ENCODE measurements at places on chromosomes 2 and 18.

DNA sequence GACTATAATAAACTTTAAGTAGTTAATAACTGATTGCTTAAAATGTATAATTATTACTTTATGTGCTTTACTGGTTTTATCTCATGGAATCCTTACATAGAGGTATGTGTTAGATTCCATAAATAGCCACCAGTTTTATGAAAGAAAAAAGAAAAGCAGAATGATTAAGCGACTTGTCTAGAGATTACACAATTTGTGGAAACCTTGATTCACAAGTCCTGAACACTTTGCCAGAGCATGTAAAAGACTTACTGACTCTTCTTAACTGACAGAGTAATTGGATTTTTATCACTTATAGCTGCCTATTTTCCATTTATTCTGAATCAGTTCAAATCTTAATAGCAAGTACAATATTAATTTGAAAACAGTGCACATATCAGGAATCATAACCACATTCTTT is 448.7 kb upstream of the NETO1 start:
- DNase-seq, result no peak

GRCh38 chr2:241156971-241157441 is 6.7 kb downstream of the PPP1R7 start:
- no peak for DNase-seq

- DNase-seq, result no peak
These were observed 251.3 kb downstream of the PLCL1 start for GRCh38 chr2:198055716-198056115.

DNA sequence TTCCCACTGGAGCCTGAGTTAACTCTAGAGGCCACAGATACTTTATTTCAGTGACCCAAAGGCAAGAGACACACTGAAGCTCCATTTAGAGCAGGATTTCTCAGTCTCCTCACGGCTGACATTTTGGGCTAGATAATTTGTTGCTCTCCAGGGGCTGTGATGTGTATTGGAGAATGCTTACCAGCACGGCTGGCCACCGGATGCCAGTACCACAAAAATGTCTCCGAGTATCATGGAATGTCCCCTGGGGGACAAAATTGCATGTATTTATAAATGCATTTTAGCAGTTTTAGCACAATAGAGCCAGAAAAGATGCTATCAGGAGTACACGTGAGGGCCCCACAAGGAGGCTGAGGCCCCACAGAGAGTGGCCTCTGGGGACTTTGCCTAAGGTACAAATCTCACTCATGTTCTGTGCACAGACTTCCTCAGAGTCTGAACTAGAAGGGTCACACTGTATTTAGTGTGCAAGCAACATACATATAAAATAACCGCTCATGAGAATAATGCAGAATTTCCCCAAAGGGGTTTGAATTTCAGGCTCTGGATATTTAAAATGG is 20.5 kb upstream of the DCC start:
- DNase-seq, result no peak

DNA sequence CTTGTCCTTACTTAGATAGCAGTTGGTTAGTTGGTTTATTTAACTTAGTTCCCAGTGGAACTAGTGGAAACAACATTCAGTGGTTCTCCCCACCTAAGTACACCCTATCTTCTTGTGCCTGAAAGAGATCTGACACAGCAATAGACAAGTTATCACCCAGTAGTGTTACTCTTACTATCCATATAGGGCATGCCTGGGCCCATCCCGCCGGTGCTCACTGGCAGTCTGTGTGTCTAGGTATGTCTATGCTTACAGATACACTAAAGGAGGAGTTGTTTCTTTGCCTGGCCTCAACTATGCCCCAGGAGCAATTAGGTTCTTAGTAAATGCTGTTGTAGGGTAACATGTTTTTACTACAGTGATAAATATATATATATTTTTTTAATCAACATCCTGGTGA is 12.0 kb upstream of the NRP2 start:
- no peak for DNase-seq

DNA sequence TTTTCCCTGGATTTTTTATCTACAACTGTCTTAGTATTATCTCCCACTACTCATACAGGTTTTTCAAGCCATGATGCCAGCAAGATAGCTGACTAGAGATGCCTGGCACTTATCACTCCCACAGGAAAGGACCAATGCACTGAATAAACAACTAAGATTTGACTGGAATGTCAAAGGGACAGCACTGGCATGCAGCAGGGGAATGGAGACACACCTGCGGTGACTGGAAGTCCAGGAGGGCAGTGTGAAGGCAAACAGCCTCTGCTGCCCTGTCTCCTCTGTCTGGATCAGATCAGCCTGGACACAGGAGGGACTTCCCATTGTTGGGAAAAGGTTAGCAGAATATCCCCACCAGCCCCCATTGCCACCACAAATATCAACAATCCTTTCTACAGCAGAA is 85.1 kb downstream of the TMEM237 start:
- no peak for DNase-seq

DNA sequence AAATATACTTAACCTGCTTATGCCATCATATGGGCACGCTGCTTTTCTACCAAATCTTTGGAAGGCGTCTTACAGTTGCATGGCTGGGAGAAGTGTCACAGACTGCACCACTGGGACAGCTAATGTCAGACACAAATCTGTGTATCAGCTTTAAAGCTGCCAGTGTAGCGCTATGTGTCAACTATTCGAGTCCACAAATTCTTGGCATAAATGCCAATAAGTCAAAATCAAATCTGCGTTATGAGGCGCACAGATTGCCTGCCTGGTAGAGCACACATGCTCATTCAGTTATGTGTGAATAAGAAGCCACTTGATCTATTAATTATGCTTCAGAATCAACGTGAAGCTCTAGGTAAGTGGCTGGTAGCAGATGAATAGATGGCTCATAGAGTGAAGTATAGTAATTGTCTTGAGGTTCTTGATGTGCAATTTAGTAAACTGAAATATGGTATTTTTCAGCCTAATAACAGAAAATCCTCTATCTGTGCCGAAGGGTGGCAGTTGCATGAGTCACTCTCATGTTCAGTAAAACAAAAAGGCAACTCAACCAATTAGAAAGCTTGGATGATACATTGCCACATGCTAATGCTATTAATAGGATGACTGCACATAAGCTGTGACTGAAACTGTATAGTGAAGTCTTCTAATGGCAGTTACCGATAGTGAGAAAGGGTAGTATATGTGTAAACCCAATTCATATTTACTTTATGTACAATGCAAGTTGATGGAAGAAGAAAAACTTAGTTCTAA is 52.0 kb downstream of the DCC start:
- no peak for DNase-seq

- DNase-seq, result no peak
These were observed 90.8 kb downstream of the FAM124B start for GRCh38 chr2:224310943-224311625.

DNA sequence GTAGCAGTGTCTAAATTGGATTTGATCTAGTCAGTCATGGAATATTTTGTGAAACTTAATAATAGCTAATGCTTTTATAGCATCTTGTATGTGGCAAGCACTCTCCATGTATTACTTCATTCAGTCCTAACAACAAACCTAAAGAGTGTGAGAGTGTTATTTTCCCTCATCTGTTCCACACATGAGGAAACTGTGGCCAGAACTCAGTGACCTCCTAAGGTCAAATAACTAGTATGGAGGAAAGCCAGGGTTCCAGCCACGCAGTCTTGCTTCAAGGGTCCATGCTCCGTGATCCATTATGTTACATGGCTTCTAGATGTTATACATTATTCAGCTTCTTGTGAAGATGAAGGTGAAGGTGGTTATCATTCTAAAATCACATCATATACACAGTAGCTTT is 45.5 kb downstream of the TWSG1 start:
- DNase-seq, result no peak

GRCh38 chr2:99471654-99472599 is 17.9 kb downstream of the REV1 start:
- no peak for DNase-seq

GRCh38 chr2:118134650-118135049 is 46.4 kb downstream of the INSIG2 start:
- DNase-seq, result no peak

DNA sequence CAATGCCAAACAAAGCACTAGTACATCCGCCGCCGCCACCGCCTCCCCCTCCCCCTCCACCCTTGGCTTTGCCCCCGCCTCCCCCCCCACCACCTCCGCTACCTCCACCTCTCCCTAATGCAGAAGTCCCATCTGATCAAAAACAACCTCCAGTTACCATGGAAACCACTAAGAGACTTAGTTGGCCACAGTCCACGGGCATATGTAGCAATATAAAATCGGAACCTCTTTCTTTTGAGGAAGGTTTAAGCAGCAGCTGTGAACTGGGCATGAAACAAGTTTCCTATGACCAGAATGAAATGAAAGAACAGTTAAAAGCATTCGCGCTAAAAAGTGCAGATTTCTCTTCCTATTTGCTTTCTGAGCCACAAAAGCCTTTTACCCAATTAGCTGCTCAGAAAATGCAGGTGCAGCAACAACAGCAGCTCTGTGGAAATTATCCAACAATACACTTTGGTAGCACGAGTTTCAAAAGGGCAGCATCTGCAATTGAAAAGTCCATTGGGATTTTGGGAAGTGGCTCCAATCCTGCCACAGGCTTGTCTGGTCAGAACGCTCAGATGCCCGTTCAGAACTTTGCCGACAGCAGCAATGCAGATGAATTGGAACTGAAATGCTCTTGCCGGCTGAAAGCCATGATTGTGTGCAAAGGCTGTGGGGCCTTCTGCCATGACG is 168.0 kb downstream of the ASXL3 start:
- DNase-seq, result no peak

DNA sequence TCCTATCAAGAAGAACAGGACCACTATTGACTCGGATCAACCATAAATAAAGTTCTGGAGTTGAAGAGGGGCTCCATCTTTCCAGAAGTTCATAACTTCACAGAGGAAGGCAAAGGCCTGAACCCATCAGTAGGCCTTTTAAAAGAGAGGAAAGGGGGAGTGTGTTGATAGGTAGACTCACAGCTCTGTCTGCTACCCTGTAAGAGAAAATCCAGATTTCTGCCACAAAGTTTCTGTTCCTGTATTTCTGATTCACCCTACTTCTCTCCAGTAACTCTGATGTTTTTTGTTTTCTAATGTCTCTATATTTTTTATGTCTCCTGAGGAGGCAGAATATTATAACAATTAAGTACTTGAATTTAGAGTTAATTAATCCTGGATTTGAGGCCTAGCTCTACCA is 564.0 kb downstream of the TNS1 start:
- DNase-seq, result no peak

DNA sequence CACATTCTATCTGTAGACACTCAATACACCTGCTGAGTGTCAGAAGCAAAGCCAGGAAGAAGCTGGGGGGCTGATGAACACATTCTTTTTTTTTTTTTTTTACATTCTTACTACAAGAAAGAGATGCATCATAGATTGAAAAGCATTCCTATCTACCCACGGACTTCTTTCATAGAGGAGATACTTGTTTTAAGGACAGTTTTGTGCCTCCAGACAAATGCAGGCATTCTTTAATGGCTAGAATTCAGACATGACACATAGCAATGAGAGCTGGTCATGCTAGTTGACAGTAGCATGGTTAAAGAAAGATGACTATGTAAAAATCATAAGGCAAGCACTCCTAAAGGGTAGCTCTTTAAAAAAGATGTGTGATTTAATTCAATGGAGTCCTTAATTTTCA is 110.2 kb downstream of the EPHA4 start:
- no peak for DNase-seq

- no peak for DNase-seq
These were observed 52.9 kb downstream of the SATB2 start for GRCh38 chr2:199404841-199405240.

GRCh38 chr2:120235681-120236080 is 12.5 kb upstream of the TMEM185B start:
- no peak for DNase-seq

DNA sequence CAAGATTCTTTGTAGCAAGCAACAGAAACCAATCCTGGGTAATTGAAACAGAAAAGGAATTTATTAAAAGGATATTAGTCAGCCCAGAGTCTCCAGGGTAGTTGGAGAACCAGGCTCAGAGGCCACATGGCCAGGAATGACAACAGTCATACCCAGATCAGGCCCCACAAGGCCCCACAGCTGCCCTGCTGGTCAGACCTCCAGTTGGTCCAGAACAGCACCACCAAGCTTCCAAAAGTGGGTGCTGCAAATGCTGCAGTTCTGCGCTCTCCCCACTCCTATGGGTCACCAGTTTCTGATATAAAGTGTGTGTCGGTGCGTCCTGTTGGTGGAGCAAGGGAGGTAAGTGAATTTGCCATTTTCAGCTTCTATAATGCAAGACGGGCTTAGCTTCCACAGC is 29.9 kb downstream of the KLHL29 start:
- no peak for DNase-seq

DNA sequence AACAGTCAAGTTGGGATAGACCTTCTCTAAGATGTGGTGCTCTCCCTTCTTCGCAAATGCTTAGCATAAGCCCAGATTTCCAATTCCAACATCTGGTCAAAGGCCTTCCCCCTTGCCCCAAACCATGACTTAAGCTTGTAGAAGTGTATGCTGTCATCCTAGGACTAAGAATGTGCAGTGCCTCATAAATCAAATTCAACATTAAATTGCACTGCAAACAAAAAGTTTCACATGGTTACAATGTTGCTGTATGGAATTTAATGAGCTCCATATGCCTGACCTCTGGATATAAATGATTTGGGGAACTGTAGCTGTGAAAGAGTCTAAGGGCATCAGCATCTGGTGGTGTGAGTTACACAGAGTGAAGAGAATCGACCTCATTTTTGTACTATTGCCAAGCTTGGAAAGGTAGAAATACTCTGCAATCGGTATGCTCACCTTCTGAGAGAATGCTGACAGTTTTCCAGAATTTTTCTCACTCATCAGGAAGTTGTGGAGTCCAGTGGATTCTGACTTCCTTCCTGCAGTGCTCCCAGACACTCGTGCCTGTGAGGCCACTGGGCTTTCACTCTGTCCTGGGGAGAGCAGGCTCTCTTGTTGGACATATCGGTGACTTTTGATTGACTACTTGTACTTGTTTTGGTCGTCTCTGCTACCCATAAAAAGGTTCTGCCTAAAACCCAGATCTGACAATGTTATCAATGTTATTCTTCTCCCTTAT is 40.6 kb downstream of the FASTKD2 start:
- DNase-seq, result no peak

GRCh38 chr2:130936451-130936850 is 99.7 kb downstream of the ARHGEF4 start:
- no peak for DNase-seq

- no peak for DNase-seq
These were observed 27.4 kb upstream of the C2orf69 start for GRCh38 chr2:199883474-199884212.

- DNase-seq, result no peak
These were observed 26.3 kb downstream of the B4GALT6 start for GRCh38 chr18:31657823-31658669.

DNA sequence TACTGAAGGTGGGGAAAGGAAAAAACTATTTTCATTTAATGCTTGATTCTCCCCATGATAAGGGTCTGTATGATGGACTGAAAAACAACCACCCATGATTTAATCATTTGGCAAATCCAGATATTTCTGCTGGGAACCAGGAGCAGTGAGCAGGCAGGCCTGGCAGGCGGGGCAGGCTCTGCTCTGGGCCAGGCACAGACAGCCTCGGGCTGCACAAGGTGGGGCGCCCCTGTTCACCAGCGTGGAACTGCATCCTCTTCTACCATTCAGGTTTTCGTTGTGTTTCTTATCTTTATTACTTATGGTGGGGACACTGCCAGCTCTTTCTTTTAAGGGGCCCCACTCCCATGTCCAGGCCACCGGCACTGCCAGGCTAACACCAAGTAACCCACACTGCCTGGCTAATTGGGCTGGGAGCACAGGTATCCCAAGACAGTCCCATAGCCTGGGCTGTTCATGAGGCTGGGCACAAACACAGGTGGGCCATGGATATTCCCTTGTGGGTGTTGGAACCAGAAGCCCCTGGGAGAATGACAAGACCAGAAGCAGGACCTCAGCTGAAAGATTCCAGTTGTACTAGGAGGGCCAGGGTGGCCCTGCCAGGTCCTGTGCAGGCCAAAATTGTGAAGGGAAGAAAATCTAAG is 57.1 kb upstream of the RALBP1 start:
- no peak for DNase-seq

Measured in stimulated activated CD8-positive, alpha-beta memory T cell treated with anti-CD3 and anti-CD28 coated beads, Interleukin-4, amount 100 ng/mL, for 1 hour (primary cell).